ENCODE measurements at places on chromosomes 13 and 19.
A peak's percentile ranks its signal among the peaks of the same experiment; 100 is the strongest.

DNA sequence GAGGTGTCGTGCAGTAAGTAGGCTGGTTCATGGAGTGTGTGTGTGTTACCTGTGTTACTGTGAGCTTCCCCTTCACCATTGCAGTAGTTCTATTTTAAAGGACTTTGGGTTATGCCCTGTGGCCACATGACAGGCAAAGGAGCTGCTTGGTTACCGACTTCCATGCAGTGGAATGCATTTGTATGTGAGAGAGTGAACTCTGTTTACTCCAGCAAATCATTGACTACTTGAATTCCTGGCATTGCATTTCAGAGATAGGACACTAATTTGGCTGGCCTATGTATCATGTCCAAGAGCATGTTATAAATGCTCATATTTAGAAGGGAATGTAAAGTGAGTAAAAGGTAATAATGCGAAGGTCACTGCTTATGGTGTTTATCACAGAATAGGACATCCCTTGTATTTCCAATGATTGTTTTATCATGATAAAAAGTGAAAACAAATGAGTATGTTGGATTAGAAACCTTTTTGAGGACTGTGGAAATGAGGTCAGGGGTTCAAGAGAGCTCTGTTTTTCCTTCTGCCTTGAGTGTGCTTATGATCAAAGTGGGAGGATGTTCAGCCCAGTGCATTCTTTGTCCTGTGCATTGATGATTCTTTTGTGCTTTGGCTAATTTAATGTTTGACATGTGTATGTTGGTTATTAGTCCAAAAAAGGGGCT, 156.5 kb downstream of the LMO7 start:
- H3K27ac ChIP-seq: no peak overlapping the region
- no peak for DNase-seq
- H3K27me3 ChIP-seq: no peaks in the 10 kb centered on the region
- H3K4me3 ChIP-seq: no peak overlapping the region

- DNase-seq: no peak
- no peaks in the 10 kb centered on the region for H3K36me3 ChIP-seq
- no peak overlapping the region for H3K27ac ChIP-seq
- no peak overlapping the region for H3K4me3 ChIP-seq
Observed at GRCh38 chr13:67946131-67946530, 716.0 kb upstream of the PCDH9 start.

DNA sequence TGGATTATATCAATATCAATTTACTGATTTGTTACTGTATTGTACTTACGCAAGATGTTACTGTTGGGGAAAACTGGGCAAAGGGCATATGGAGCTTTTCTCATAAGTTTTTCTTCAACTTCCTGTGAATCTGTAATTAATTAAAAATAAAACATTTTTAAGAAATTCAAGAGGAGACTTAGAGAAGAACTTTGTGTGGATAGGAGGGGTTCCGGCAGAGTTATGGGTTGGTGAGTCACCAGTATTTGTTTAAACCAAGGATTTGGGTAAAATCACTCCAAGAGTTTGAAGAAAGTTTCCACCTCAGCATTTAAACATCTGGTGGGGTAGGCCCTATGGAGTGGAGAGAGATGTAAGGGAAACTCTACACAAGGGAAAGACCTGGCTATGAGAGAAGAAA, 379.6 kb downstream of the TSHZ3 start:
- H3K4me3 ChIP-seq: no peak overlapping the region
- no peak for DNase-seq
- H3K27me3 ChIP-seq: no peaks in the 10 kb centered on the region
- H3K4me1 ChIP-seq: no peaks in the 10 kb centered on the region
- H3K36me3 ChIP-seq: no peaks in the 10 kb centered on the region
- H3K27ac ChIP-seq: no peak overlapping the region

DNA sequence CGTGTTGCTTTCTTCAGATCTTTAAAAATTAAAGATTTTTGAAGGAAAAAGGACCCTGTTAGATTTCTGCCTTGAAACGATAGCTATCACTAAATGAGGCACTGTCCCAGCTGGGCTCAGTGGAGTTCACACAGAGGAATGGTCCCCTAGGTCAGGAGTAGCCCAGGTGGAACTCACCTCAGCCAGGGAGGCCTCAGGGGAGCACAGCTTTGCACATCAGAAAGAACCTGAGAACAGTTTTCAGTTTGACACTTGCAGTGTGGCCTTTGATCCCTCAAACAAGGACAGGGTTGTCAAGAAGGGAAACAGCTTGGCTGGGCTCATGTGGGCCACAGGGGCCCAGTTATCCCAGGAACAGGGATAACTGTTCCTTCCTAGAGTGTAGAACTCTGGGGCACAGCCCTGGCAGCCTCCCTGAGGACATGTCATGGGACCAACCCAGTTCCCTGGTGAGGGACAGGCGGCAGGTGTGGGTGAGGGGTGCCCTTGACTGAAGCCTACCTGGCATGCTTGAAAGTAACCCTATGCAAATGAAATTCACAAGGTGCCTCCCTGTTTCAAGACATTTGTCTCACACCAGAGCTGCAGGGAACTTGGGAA, 59.4 kb downstream of the CHST8 start:
- no peaks in the 10 kb centered on the region for H3K36me3 ChIP-seq
- H3K27ac ChIP-seq: no peak overlapping the region
- DNase-seq: no peak
- H3K27me3 ChIP-seq: no peaks in the 10 kb centered on the region
- no peak overlapping the region for H3K4me3 ChIP-seq

DNA sequence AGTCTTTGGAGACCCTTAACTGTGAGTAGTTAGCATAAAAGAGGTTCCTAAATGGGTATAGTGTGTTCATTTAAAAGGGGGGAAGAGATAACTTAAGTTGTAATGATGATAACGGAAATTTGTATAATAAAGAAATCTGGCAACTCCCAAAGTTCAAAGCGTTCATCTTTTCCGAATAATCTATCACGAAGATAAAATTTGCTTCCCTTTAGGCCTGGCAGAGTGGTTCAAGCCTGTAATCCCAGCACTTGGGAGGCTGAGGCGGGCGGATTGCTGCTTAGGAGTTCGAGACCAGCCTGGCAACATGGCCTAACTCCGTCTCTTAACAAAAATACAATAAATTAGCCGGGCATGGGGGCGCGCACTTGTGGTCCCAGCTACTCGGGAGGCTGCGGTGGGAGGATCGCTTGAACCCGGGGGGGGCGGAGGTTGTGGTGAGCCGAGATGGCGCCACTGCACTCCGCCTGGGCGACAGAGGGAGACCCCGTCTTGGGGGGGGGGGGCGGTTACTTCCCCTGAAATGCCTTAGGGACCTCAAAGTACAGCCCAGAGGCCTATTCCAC, 934 bp downstream of the N4BP2L2 start:
- H3K27me3 ChIP-seq: no peaks in the 10 kb centered on the region
- peak overlapping the region; percentile 77 for H3K4me3 ChIP-seq
- peaks cover 13% of the 10 kb centered on the region for H3K36me3 ChIP-seq
- H3K27ac ChIP-seq: peak overlapping the region; percentile 95
- DNase-seq: no peak

- no peaks in the 10 kb centered on the region for H3K36me3 ChIP-seq
- H3K4me1 ChIP-seq: peaks cover 9% of the 10 kb centered on the region
- H3K4me3 ChIP-seq: no peak overlapping the region
Observed at GRCh38 chr13:100394005-100394695, 194.4 kb downstream of the GGACT start.

GRCh38 chr13:39682788-39683187, 27.3 kb downstream of the COG6 start:
- H3K4me1 ChIP-seq: no peaks in the 10 kb centered on the region
- H3K36me3 ChIP-seq: peaks cover 13% of the 10 kb centered on the region
- DNase-seq: no peak

DNA sequence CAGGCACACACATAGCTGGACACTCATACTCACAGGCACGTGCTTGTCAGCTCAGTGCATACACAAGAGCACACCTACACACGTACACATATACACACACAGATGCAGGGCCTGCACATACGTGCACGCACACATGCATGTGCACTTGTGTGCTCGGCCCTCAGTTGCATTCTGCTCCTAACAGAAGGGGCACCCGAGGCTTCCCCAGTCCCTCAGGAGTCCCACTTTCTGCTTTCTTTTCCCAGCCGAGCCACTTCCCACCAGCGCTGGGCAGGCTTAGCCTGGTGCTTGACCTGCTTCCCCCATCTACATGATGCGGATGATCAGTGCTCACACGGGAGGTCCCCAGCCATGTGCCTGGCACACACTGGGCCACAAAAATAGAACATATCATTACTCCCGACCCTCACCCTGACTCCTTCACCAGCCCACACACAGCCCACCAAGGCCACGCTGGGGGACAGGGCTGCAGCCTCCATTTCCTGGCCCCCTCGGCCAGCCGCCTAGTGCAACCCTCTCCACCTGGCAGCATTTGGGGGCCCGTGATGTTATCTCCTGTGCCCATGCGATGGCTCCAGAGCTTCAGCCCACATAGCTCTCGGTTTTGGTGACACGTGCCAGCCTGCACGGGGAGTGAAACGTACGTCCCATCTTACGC, 125.2 kb upstream of the SPACA7 start:
- H3K4me1 ChIP-seq: no peaks in the 10 kb centered on the region
- H3K4me3 ChIP-seq: no peak overlapping the region
- no peaks in the 10 kb centered on the region for H3K27me3 ChIP-seq
- no peak overlapping the region for H3K27ac ChIP-seq
- no peaks in the 10 kb centered on the region for H3K36me3 ChIP-seq

- no peak overlapping the region for H3K27ac ChIP-seq
- no peak for DNase-seq
- H3K27me3 ChIP-seq: no peaks in the 10 kb centered on the region
- H3K4me1 ChIP-seq: peaks cover 23% of the 10 kb centered on the region
Observed at GRCh38 chr13:29577136-29578051, 18.1 kb downstream of the SLC7A1 start.

- H3K4me1 ChIP-seq: no peaks in the 10 kb centered on the region
- H3K4me3 ChIP-seq: no peak overlapping the region
- DNase-seq: no peak
- H3K36me3 ChIP-seq: no peaks in the 10 kb centered on the region
- H3K27me3 ChIP-seq: no peaks in the 10 kb centered on the region
Observed at GRCh38 chr13:53694814-53695532, 666.4 kb downstream of the OLFM4 start.

- peak overlapping the region; percentile 44 for H3K27ac ChIP-seq
- no peaks in the 10 kb centered on the region for H3K27me3 ChIP-seq
- peaks cover 30% of the 10 kb centered on the region for H3K4me1 ChIP-seq
- H3K4me3 ChIP-seq: no peak overlapping the region
- H3K36me3 ChIP-seq: no peaks in the 10 kb centered on the region
Observed at GRCh38 chr19:46821512-46822409, 28.9 kb downstream of the AP2S1 start.

- H3K36me3 ChIP-seq: peaks cover 7% of the 10 kb centered on the region
- no peak for DNase-seq
- no peaks in the 10 kb centered on the region for H3K4me1 ChIP-seq
- H3K27me3 ChIP-seq: no peaks in the 10 kb centered on the region
Observed at GRCh38 chr13:96002322-96003131, 50.7 kb downstream of the UGGT2 start.

DNA sequence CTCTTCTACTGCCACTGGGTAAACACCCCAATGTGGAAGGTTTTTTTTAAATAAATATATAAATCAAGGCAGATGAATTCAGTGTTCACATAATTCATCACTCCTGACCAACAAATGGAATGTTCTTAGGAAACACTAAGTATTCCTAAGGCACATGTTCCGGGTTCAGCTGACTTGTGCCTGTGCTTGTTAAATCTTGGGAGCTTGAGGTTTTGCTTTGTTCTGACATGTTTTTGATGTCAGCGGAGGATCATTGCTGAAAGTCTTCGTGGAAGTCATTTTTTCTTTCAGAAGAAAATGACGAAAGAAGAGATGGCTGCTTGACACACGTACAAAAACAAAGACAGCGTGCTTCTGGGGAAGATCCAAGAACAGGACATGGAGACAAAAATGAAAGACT, 185.8 kb downstream of the MZT1 start:
- no peak for DNase-seq
- H3K4me1 ChIP-seq: no peaks in the 10 kb centered on the region
- H3K4me3 ChIP-seq: no peak overlapping the region
- no peaks in the 10 kb centered on the region for H3K27me3 ChIP-seq
- H3K27ac ChIP-seq: no peak overlapping the region
- no peaks in the 10 kb centered on the region for H3K36me3 ChIP-seq

DNA sequence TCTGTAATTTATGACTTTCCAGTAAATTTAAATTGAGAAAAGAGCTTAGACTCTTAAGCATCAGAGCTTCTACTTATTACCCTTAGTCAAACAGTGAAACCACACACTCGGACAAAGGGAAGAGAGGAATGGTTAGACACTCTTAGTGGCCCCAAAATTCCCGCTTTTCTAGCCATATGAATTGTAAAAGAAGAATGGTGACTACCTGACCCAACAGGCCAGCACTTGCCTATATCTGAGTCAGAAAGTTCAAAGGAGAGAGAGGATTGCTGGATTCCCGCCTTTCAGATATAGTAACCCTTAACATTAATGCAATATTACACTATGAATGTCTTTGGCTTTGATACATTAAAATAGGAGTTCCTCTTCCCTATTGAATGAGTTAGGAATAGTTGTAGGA, 317.3 kb downstream of the PCDH17 start:
- H3K4me1 ChIP-seq: no peaks in the 10 kb centered on the region
- DNase-seq: no peak
- no peaks in the 10 kb centered on the region for H3K36me3 ChIP-seq
- H3K27ac ChIP-seq: no peak overlapping the region

- no peaks in the 10 kb centered on the region for H3K27me3 ChIP-seq
- no peaks in the 10 kb centered on the region for H3K4me1 ChIP-seq
- no peak for DNase-seq
- no peaks in the 10 kb centered on the region for H3K36me3 ChIP-seq
- no peak overlapping the region for H3K27ac ChIP-seq
Observed at GRCh38 chr13:107807306-107808073, 407.8 kb downstream of the LIG4 start.

DNA sequence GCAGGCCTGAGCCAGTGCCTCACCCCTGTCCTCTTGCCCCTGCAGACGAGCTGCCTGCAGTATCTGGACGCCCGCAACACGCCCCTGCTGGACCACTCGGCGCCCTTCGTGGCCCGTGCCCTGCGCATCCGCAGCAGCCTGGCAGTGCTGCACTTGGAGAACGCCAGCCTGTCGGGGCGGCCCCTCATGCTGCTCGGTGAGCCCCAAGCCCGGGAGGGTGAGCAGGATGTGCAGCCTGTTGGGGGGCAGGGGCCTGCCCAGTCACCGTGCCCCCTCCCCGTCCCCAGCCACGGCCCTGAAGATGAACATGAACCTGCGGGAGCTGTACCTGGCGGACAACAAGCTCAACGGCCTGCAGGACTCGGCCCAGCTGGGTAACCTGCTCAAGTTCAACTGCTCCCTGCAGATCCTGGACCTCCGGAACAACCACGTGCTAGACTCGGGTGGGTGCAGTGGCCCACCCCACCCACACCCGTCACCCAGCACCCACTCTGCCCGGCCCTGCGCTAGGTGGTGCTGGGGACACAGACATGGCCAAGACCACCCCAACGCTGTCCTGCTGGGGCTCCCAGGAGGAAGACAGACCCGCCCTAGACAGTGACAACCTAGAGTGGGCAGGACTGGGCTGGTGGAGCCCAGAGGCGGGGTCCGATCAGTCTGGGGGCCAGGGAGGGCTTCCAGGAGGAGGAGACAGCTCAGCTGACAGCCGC, 18.6 kb downstream of the NKPD1 start:
- no peak overlapping the region for H3K27ac ChIP-seq
- no peaks in the 10 kb centered on the region for H3K4me1 ChIP-seq
- no peak overlapping the region for H3K4me3 ChIP-seq
- DNase-seq: no peak
